ENCODE measurements at places on chromosomes 1 and 21.

DNA sequence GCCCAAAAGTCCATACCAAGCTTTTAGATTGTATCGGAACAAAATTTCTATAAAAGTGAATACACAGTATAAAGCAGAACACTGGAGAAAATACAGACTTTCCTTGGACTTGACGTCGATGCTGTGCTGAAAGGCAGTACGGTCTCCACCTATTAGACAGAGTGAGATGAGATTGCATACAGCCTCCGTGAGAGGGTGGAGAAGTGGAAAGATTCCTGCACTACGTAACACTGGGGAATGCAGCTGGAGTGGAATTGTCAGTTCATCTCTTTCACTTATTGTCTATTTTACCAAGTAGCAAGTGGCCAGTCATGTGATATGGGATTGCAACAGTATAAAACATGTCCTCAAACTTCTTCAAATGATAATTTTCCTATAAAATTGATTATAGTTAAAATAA lies 209.5 kb downstream of the ZP4 start:
- DNase-seq: no peak

DNA sequence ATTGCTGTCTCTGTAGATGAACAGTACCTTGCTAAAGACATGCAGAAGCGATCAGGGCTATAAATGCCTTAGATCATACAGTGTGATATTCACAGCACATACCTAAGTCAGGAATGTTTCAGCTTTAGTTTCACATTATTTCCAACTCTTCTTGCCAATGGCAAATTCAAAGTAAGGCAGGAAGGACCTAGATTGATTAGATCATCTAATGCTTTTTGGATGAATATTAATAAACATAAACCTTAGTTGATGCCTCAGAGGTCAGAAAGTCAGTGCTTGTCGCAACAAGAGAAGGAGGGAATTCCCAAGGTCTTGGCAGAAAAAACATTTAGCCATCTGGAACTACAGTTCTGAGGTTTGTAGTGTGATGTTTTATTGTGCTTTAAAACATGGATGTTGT lies 122.3 kb downstream of the TNFSF18 start:
- DNase-seq: no peak

DNA sequence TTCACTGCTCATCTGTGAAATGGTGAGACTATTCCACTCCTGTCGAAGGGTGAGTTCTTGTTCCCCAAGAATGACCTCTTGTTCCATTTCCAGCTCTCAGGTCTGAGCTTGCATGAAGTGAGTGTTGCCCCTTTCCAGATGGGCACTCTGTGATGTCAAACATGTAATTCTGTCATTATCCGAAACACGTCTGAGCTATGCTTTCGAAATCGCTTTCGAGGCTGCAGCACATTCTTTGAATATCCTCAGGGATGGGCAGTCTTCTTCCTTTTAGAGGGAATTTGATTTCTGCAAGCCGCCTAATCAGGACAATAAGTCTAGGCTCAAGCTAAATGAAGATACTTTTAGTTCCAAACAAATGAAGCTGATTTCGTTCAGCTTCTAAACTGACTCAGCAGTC lies 15.1 kb downstream of the NFASC start:
- no peak for DNase-seq

- no peak for DNase-seq
Observed at GRCh38 chr1:22508991-22509390, 54.3 kb upstream of the EPHA8 start.

DNA sequence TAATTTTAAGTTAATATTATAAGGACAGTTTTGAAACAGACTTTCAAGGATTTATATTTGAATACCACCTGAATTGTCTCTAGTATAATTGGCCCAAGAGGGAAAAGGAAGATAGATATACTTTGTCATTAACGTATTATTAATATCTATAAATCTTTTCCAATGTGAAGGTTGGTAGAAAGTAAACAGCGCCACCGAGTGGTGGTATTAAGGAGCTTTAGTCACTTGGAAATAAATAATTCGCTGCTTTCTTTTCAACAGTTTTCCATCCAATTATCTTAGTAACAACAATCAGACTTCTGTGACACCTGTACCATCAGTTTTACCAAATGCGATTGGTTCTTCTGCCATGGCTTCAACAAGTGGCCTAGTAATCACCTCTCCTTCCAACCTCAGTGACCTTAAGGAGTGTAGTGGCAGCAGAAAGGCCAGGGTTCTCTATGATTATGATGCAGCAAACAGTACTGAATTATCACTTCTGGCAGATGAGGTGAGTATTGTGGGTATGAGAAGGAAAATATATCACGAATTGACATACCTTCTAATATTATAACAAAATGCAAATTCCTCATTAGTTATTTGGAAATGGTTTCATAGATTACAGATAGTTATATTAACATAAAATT lies 37.7 kb downstream of the SH3GLB1 start:
- no peak for DNase-seq

DNA sequence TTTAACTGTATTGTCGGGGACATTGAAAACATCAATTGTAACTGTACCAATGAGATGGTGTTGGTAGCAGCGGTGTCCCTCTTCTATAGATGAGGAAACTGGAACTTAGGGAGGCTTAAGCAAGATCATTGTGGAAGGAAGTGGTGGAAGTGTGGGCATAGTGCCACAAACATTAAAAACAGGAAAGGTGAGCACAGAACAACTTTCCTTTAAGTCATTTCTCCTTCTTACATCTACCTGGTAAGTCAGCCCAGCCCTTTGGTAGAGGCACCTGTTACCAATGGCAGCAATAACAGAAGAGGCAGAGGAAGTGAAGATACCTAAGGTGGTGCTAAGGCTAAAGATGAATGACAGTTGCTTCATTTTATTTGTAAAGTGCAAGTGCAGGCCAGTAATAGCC lies 12.0 kb upstream of the CTSS start:
- DNase-seq: no peak

DNA sequence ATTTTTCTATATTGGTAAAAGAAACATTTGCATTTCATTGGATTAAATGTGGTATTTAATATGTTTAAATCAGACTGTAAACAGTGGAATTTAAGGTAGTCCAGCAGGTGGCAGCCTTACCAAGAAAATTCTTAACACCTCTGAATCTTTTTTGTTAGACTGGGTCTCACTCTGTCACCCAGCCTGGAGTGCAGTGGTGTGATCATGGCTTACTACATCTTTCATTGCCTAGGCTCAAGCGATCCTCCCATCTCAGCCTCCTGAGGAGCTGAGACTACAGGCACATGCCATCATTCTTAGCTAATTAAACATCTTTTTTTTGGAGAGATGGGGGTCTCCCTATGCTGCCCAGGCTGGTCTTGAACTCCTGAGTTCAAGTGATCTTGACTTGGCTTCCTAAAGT lies 98.8 kb downstream of the RABGAP1L start:
- no peak for DNase-seq

DNA sequence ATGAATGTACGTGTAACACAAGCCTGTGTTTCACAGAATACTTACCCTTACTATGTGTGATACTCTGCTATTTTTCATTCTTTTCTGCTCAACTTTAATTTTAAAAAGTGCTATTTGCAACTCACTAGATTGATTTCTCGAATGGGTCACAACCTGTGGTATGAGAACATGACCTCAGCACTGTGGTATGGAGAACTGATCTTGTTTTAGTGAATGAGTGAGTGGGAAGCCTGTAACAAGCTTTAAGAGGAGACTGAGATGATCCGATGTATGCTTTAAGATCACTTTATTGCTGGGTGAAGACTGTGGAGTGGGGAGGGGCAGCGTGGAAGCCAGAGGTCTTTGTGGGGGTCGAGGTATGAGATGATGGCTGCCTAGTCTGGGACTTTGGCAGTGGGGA lies 21.6 kb downstream of the MECR start:
- DNase-seq: no peak

- no peak for DNase-seq
Observed at GRCh38 chr1:101653482-101653946, 343.2 kb downstream of the OLFM3 start.

DNA sequence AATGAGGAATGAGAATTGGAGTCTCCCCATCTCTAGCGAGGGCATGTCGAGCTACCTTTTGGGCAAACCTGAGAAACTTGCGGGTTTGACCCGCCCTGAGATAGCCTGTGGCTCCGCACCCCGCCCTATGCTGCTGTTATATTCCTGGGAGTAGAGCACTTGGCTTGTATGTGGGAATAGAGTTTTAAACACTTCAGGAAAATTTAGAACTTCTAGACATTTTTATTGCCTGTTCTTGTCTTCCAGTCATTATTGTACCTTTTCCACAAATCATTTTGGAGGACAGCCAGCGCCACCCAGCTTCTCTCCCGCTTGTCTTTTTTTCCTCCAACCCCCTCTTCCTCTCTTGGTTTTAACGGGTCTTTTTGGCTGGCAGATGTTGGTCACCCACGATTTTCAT lies 738 bp downstream of the GNPAT start:
- no peak for DNase-seq

GRCh38 chr1:52413410-52413989 lies 9.1 kb downstream of the PRPF38A start:
- no peak for DNase-seq

- no peak for DNase-seq
Observed at GRCh38 chr21:42219606-42220137, 732 bp downstream of the ABCG1 start.

DNA sequence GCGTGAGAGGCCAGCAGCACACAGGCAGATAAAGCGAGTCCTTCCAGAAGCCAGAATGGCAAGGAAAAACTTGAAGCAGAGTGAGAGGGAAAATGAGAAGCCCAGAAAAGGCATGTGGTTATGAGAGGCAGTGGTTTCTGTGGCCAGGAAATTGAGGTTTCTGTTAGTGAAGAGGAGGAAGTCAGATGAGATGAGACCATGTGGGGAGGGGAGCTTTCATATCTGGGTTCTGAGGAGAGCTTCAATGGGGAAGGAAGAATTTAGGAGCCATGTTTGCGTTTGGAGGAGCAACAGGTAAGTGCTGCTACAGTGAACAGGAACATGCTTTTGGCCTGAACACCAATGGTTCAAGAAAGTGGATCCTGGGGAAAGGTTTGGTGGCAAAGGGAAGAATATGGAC lies 6.1 kb upstream of the CD1A start:
- no peak for DNase-seq

GRCh38 chr1:87820668-87821334 lies 492.1 kb downstream of the LMO4 start:
- no peak for DNase-seq

Measured in stimulated activated CD8-positive, alpha-beta memory T cell treated with anti-CD3 and anti-CD28 coated beads, Interleukin-15, amount 100 ng/mL, for 48 hours (primary cell).